ENCODE measurements at places on chromosomes 3 and 15.

DNA sequence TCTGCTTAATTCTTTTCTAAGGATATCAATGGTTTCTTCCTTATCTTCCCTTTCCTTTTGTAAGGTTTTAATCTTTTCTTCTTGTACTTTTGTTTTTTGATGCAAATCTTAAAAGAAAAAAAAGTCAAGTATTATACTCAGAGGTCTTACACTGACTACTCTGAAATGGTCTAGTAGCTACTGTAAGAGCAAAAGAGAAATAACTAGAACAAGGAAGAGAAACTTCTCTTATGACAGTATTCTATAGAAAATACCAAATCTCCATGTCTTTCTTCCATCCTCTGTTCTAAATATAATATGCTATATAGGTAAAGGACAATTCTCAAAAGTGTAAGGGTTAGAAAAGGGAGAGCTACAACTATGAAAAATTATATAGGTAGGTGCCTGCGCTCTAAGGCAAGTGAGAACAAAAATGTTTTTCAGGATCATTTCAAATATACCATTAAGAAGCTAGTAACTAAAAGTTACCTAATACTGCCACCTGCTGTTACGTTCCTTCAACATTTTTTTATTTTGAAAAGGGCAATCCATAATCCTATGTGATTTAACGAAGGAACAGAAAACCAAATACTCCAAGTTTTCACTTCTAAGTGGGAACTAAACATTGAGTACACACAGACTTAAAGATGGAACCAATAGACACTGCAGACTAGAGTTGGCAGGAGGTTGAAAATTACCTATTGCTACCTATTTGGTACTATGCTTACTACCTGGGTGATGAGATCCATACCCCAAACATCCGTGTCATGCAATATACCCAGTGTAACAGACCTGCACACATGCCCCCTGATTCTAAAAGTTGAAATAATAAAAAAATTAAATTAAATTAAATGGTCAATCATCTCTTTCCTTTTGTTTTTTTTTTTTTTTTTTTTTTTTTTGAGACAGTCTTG, 36.7 kb downstream of the CIP2A start:
- peak; percentile 20 for DNase-seq

DNA sequence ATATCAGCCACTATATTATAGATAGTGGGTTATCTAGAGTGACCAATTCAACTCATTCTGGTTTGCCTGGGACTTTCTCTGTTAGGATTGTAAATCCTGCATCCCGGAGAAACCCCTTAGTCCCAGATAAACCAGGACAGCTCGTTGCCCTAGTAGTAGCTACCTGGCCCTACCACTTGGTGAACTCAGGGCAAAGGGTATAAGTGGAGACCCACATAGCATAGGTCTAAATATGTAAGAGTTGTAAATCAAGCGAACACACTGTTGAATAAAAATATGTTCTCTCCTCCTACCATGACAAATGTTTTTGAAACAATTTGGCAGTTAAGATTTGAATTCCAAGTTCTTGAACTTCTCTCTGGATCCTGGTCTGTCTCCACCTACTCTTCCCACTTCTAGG, 15.7 kb upstream of the LMCD1 start:
- no peak for DNase-seq

DNA sequence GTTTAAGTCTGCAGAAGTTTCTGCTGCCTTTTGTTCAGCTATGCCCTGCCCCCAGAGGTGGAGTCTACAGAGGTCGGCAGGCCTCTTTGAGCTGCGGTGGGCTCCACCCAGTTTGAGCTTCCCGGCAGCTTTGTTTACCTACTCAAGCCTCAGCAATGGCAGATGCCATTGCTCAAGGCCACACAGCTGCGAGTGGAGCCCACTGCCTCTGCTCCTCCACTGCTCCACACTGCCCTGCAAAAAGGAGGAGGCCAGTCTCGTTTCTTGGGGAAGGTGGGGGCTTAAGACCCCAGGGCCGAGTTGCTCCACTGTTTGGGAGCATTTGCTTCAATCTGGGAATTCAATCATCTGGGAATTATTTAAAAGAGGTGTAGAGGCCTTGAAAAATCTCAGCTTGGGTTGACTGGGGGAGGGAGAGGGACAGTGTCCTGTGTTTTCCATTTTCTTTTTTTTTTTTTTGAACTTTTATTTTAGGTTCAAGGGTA, 144.6 kb upstream of the MEF2A start:
- DNase-seq = no peak

DNA sequence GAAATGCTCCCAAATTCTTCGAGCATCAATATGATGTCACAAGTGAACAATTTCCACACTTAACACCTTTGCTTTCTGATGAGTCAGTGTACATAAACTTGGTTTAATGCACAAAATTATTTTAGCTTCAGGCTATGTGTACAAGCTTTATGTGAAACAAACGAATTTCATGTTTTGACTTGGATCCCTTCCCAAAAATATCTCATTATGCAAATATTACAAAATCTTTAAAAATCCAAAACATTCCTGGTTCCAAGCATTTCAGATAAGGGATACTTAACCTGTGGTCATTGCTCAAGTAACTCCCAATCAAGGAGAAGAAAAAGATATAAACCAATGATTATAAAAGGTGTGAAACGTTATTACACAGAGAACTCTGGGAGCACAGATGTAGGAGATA, 25.2 kb downstream of the RAB5A start:
- DNase-seq = no peak

DNA sequence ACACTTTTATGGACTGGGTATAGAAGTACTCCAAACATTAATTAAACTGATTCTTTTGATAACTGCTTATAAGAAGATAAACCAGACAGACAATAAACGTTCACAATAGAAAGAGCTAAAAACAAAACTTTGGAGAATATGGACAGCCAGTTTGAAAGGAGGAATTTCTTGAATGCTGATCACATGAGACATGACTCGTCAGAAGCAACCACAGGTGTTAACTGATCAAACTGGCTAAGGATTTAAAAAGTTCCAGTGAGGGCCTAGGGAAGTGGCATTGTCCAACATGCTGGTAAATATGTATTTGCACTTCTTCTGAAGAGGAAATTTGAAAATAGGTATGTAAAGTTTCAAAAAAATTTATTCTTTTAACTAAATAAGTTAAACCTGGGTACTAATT, 29.4 kb upstream of the AP3B2 start:
- DNase-seq = no peak

GRCh38 chr15:65183865-65184159, 1.3 kb downstream of the CLPX start:
- DNase-seq = no peak

DNA sequence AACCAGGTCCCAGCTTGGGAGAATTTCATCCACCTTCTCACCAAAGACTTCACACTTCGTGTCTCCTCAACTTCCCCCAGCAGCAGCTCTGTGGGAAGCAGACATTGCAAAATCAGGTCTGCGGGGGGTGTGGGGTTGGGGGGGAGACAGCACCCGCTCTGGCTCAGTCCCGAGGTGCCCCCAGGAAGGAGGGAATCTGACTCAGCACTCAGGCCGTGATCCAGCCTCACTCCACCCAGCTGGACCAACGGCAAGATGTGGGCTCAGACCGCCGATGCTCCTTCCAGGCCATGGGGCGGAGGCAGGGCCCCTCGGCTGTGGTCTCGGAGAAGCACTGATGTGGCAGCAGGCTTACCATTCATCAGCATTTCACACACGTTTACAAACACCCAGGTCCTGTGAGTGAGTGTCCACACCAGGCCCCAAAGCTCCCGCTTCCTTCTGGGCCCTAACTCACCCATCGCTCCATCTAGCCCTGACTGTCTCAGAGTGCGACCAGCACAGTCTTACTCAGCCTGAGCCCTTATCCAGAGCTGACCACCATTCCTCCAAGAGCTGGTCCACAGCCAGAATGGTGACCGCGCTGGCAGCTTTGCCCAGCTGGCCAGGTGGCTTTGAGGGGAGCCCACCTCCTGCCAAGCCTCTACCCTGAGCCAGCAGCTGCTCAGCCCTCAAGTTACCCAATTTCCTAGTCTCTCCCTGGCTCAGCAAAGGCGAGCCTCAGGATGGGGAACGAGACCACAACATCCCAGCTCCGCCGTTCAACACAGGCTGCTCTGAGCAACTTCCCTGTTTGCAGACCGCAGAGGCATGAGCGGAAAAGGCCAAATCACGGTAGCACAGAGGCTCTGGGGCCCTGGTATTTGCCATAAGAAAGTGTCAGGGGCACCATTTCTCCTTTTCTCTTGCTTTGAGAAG, 3.3 kb downstream of the STAB1 start:
- no peak for DNase-seq

All from NCI-H524 treated with DMSO at 0.1 percent for 48 hours (cell line).